NCI-H510A (cell line): ENCODE measurements at places on chromosomes 4 and X.

- DNase-seq = no peak
These were observed 43.4 kb downstream of the ZNF182 start for GRCh38 chrX:47960406-47960805.

GRCh38 chrX:97380200-97380599 lies 496.5 kb downstream of the RPA4 start:
- DNase-seq = no peak

GRCh38 chrX:44904542-44905115 lies 31.6 kb downstream of the KDM6A start:
- no peak for DNase-seq

DNA sequence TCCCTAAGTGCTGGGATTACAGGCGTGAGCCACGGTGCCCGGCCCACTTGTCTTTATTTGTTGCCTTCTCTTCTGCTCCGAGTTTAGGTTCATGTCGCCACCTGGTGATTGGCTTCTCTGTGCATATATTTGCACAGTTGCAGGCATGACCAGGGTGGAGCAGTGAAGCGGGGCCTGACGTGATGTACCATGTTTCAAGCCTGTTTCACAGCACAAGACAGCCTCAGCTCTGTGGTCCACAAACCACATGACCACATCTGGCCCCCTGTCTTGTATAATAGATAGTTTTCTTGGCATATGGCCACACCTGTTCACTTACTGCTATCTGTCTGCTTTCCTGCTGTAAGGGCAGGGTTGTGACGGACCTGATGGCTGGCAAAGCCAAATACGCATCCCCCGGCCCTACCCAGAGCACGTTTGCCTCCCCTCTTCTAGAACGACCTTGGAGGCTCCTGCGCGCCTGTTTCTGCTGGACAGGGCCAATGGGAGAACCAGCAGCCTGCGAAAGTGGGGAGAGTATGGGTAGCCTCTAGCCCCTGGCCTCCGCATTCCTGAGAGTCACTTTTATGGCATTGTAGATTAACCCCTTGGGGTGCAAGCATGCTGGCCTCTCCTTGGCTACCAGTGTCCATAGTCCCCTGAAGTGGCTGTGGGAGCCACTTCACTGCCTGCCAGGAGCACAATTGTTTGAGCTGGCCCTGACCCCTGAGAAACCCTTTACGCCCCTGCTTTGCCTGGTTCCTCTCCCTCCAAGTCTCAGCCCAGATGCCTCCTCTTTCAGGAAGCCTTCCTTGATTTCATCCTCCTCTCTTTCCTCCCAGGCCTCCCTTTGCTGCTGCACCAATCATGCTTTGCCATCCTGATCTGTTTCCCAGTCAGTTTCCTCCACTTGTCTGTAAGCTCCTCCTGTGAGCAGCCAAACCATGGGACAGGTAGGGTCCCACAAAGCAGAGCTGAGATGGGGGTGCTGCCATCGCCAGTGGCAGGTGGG lies 6.0 kb upstream of the SH3TC1 start:
- DNase-seq = peak; percentile 57

DNA sequence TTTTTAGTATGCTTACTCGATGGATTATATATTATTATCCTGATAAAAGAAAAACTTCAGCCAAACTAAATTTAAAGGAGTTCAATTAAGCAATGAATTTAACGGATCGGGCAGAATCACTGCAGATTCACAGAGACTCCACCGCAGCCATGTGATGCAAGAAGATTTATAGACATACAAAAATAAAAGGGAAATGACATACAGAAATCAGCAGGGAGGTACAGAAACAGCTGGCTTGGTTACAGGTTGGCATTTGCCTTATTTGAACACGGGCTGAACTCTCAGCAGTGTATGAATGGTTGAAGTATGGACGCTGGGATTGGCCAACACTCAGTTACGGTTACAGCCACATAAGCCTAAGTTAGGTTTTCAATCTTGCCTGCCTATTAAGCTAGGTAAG lies 35.4 kb upstream of the DHRSX start:
- no peak for DNase-seq

- DNase-seq = no peak
These were observed 42.0 kb upstream of the PRKG2 start for GRCh38 chr4:81257021-81257420.
